T-helper 17 cell (primary cell): ENCODE measurements at places on chromosomes 12 and 14.

- H3K27me3 ChIP-seq, result peaks cover 5% of the 10 kb centered on the region
- no peak for DNase-seq
- H3K36me3 ChIP-seq, result no peaks in the 10 kb centered on the region
- H3K4me3 ChIP-seq, result no peak overlapping the region
- peaks cover 13% of the 10 kb centered on the region for H3K4me1 ChIP-seq
Observed at GRCh38 chr12:8692573-8692972, 5.2 kb upstream of the RIMKLB start.

- H3K4me1 ChIP-seq, result peaks cover 21% of the 10 kb centered on the region
- no peak for DNase-seq
- peak overlapping the region; percentile 47 for H3K27ac ChIP-seq
- no peaks in the 10 kb centered on the region for H3K27me3 ChIP-seq
- peaks cover 10% of the 10 kb centered on the region for H3K36me3 ChIP-seq
Observed at GRCh38 chr12:98646294-98647090, 1.4 kb downstream of the APAF1 start.

DNA sequence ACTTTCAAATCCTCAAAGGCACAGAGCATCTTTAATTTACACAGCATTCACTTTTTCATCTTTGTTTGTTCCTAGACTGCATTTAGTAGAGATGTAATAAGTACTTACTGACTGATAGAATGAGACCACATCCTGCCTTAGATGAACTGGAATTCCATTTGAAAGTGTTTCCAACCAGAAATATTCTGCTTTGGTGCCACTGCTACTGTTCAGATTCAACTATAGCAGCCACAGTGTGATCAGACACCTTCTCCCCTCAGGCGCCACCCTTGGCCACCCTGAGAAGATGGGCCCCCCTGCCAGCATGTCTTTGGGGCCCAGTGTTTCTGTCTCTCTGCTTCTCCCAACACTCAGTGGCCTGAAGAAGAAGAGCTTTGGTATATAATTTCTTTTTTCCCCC is 449.1 kb downstream of the RAD51B start:
- H3K4me1 ChIP-seq, result peaks cover 36% of the 10 kb centered on the region
- H3K4me3 ChIP-seq, result peak overlapping the region; percentile 22
- no peak for DNase-seq
- no peaks in the 10 kb centered on the region for H3K36me3 ChIP-seq
- no peaks in the 10 kb centered on the region for H3K27me3 ChIP-seq
- H3K27ac ChIP-seq, result peak overlapping the region; percentile 60

GRCh38 chr14:68941820-68942219 is 37.3 kb downstream of the ACTN1 start:
- no peak for DNase-seq
- H3K27me3 ChIP-seq, result no peaks in the 10 kb centered on the region
- no peak overlapping the region for H3K4me3 ChIP-seq
- no peak overlapping the region for H3K27ac ChIP-seq
- H3K36me3 ChIP-seq, result peaks cover 2% of the 10 kb centered on the region
- H3K4me1 ChIP-seq, result peaks cover 28% of the 10 kb centered on the region

GRCh38 chr14:63855281-63855680 is 2.5 kb downstream of the SYNE2 start:
- H3K36me3 ChIP-seq, result peaks cover 9% of the 10 kb centered on the region
- H3K4me3 ChIP-seq, result peak overlapping the region; percentile 86
- no peak for DNase-seq
- H3K27me3 ChIP-seq, result no peaks in the 10 kb centered on the region
- peaks cover 35% of the 10 kb centered on the region for H3K4me1 ChIP-seq

- DNase-seq, result no peak
- peaks cover 5% of the 10 kb centered on the region for H3K27me3 ChIP-seq
- no peaks in the 10 kb centered on the region for H3K36me3 ChIP-seq
- H3K4me1 ChIP-seq, result no peaks in the 10 kb centered on the region
Observed at GRCh38 chr14:104520620-104521410, 58.7 kb upstream of the C14orf180 start.

DNA sequence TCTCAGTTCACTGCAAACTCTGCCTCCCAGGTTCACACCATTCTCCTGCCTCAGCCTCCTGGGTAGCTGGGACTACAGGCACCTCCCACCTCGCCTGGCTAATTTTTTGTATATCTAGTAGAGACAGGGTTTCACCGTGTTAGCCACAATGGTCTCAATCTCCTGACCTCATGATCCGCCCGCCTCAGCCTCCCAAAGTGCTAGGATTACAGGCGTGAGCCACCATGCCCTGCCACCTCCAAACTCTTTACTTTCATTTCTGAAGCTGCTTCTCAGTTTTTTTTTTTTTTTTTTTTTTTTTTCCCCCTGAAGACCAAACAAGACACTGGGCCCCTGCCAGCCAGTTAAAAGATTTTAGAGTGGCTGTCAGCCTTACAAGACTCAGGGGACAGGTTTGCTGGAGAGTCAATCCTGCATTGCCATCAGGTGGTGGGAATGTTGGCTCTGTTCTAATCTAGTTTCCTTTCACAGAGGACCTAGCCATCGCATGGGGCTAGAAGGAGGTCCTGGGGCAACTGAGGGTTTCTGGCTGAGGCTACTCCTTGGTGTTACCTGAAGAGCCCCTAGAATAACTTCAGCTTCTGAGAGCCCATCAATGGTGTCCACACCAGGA is 37.4 kb upstream of the HIGD1C start:
- no peak for DNase-seq
- H3K4me1 ChIP-seq, result no peaks in the 10 kb centered on the region
- H3K27me3 ChIP-seq, result no peaks in the 10 kb centered on the region
- no peak overlapping the region for H3K4me3 ChIP-seq
- H3K27ac ChIP-seq, result no peak overlapping the region

DNA sequence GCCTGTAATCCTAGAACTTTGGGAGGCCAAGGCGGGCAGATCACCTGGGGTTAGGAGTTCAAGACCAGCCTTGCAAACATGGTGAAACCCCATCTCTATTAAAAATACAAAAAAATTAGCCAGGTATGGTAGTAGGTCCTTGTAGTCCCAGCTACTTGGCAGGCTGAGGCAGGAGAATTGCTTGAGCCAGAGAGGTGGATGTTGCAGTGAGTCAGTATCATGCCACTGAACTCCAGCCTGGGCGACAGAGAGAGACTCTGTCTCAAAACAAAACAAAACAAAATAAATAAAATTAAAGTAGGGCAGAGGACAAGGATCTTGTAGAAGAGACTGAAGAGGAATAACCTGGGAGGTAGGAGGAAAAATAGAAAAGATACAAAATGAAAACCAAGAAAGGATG is 45.5 kb upstream of the GUCY2C start:
- no peak for DNase-seq
- no peak overlapping the region for H3K4me3 ChIP-seq
- no peaks in the 10 kb centered on the region for H3K27me3 ChIP-seq
- no peak overlapping the region for H3K27ac ChIP-seq

DNA sequence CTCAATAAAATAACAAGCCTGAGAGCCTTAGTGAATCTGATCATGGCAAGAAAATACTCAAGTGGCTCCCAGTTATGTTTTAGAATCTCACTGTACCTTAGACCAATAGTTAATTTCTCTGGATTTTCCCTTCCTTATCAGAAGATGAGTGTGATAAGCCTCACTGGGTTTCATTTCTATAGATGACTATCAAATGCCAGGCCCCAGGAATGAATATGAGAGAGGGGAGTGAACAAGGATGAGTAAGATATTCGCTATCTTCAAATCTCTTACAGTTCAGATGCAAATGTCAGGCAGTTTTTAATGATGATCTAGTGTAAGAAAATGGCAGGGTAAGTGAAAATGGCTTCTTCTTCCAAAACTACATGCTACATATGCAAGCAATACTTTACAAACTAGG is 26.1 kb upstream of the OR10P1 start:
- H3K4me3 ChIP-seq, result no peak overlapping the region
- H3K27ac ChIP-seq, result no peak overlapping the region
- H3K27me3 ChIP-seq, result peaks cover 40% of the 10 kb centered on the region
- H3K36me3 ChIP-seq, result peaks cover 5% of the 10 kb centered on the region

DNA sequence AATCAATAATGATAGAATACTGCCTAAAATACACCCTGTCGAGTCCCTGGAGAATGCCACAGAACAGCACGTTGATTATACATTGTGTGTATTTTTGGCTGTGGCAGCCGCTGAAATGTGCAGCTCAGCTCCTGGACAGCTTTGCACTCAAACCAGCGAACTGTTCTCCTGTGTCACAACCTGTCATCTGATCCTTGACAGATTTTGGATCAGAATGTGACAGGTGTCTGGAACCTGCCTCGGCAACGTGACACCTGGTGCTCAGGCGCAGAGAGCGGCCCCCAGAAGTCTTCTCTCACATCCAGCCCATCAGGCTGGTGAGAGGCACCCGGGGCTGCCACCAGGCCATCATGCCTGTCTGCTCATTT is 19.3 kb downstream of the MVK start:
- H3K4me1 ChIP-seq, result peaks cover 30% of the 10 kb centered on the region
- no peaks in the 10 kb centered on the region for H3K36me3 ChIP-seq
- DNase-seq, result no peak
- no peak overlapping the region for H3K27ac ChIP-seq

DNA sequence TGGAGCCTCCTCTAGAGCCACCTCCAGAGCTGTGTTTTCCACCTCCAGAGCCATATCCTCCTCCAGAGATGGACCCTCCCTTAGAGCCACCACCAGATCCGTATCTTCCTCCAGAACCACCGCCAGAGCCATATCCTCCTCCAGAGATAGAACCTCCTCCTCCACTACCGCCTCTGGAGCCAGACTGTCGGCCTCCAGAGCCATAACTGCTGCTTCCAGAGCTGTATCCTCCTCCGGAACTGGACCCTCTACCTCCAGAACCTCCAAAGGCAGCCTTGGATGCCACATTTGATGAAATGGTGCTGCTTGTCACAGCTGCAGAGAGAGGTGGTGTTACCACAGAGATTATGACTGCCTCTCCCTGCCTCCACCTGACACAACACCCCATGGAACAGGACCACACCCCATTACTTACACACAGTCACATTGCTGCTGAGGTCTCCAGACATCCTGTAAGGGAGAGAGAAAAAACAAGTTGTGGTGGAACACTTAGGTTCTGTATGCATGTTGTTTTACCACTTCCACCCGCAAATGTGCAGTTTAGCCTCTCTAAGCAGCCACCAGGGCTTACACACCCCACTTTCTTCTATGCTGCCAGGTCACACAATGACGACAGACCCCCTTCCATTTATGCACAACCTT is 6.8 kb downstream of the KRT2 start:
- peaks cover 47% of the 10 kb centered on the region for H3K4me1 ChIP-seq
- peak overlapping the region; percentile 67 for H3K4me3 ChIP-seq
- H3K27ac ChIP-seq, result peak overlapping the region; percentile 56
- DNase-seq, result no peak

DNA sequence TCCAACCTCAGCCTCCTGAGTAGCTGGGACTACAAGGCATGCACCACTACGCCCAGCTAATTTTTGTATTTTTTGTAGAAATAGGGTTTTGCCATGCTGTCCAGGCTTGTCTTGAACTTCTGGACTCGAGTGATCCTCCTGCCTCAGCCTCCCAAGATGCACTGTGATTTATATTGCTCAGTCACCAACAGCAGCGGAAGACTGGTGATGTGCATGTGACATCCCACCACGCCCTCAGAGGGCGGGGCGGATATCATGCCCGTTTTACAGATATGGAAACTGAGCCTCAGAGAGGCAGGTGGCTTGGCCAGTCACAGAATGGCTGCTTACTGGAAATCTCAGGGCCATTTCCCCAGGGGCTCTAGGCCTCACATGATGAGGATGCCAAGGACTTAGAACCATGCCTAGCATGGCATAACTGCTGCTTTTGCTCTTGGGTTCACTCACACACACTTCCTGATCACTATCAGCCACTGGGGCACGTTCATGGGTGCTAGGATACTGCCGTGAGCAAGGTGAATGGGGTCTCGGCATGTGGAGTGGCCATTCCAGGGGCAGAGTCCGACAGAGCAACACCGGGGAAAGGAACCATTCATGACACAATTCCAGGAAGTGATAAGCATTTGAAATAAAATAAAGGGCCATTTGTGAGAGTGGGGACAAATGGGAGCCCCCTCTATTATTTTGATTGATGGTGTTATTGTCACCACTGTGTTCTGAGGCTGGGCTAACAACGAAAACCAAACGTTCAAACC is 31.9 kb downstream of the RBM19 start:
- no peak for DNase-seq
- no peak overlapping the region for H3K4me3 ChIP-seq
- no peaks in the 10 kb centered on the region for H3K27me3 ChIP-seq
- peaks cover 16% of the 10 kb centered on the region for H3K4me1 ChIP-seq

DNA sequence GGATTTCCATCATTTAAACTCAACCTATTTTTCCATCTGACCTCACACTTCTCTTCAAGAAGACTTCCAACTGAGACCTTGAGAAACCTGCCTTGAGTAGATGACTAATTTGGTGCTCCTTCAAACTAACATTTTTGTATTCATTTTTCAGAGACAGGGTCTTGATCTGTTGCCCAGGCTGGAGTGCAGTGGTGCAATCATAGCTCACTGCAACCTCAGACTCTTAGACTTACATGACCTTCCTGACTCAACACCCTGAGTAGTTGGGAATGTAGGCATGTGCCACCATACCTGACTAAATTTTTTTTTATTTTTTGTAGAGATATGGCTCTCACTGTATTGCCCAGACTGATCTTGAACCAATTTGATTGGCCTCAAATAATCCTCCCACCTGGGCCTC is 389.9 kb downstream of the PDZRN4 start:
- H3K4me3 ChIP-seq, result no peak overlapping the region
- DNase-seq, result no peak
- no peaks in the 10 kb centered on the region for H3K36me3 ChIP-seq
- peaks cover 5% of the 10 kb centered on the region for H3K27me3 ChIP-seq
- no peaks in the 10 kb centered on the region for H3K4me1 ChIP-seq

DNA sequence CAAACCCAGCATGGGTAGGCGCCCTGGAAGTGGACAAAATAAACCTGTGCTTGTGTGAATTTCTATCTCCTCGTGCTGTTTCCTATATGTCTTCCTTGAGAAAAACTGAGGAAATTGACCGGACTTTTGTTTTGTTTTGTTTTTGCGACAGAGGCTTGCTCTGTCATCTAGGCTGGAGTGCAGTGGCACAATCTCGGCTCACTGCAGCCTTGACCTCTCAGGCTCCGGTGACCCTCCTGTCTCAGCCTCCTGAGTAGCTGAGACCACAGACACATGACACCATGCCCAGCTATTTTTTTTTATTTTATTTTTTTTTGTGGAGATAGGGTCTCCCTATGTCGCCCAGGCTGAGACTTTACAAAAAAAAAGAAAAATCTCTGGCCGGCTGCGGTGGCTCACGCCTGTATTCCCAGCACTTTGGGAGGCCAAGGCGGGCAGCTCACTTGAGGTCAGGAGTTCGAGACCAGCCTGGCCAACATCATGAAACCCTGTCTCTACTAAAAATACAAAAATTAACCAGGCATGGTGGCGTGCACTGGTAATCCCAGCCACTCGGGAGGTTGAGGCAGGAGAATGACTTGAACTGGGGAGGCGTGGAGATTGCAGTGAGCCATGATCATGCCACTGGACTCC is 22.5 kb upstream of the MIA2 start:
- H3K36me3 ChIP-seq, result no peaks in the 10 kb centered on the region
- H3K4me1 ChIP-seq, result peaks cover 10% of the 10 kb centered on the region
- H3K27me3 ChIP-seq, result no peaks in the 10 kb centered on the region
- H3K4me3 ChIP-seq, result no peak overlapping the region
- no peak for DNase-seq
